ENCODE measurements at places on chromosomes 12 and 14.

DNA sequence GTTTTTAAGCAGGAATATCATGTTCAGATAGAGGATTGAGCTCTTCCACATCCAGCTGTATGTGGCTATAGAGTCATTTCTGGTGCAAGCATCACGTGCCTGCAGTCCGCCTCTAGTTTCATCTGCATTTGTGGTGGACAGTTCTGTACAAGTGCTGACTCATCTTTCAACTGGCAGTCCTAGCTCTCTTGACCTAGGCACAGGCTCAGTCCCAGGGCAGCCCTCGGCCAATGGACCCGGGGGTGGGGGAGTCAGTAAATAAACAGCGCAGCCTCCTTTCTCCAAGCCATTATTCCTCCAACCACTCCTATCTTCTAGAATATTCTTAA, 41.8 kb upstream of the FRMD6 start:
- no peak for DNase-seq

- no peak for DNase-seq
These were observed 12.5 kb downstream of the GNS start for GRCh38 chr12:64746663-64747062.

DNA sequence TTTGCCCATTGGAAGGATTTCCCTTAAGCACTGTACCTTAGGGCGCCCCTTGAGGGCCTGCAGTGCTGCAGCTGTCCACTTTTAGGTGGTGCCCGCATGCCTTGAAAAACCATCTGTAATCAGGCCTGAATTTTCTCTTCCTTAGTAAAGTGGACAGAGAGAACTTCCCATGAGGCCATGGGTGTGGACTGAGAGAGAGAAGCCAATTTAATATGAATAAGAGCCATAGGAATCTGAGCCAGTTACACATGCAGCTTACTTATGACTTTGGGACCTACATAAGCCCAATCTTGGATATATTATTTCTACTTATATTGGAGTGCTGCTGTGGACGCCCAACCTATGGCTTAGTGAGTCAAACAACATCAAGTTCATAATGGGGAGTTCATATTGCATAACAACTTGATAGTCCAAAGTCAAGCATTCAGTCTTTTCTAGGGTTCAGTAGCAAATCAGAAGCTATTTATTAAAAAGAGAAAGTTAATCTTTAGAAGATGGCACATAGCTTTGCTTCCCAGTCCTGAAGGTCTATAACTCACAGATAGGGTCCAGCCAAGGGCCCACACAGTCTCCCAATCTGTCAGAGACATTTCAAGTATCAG, 11.1 kb upstream of the ETV6 start:
- no peak for DNase-seq

DNA sequence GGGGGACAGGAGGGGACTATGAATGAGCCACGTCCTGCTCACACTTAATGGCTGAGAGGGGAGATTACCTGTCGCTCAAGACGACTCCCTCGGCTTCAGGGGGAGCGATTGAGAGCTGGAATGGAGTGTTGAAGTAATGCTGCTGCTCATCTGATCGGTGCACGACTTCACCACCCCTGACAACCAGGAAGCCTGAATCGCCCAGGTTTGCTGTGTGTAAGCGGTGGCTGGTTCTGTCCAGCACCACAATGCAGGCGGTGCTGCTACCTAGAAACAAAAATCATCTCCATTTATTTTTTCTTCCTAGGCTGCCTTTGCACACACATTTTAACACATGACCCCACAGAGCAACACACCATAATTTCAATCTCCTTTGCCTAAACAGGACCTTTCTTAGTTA, 37.3 kb downstream of the PPTC7 start:
- DNase-seq = no peak

DNA sequence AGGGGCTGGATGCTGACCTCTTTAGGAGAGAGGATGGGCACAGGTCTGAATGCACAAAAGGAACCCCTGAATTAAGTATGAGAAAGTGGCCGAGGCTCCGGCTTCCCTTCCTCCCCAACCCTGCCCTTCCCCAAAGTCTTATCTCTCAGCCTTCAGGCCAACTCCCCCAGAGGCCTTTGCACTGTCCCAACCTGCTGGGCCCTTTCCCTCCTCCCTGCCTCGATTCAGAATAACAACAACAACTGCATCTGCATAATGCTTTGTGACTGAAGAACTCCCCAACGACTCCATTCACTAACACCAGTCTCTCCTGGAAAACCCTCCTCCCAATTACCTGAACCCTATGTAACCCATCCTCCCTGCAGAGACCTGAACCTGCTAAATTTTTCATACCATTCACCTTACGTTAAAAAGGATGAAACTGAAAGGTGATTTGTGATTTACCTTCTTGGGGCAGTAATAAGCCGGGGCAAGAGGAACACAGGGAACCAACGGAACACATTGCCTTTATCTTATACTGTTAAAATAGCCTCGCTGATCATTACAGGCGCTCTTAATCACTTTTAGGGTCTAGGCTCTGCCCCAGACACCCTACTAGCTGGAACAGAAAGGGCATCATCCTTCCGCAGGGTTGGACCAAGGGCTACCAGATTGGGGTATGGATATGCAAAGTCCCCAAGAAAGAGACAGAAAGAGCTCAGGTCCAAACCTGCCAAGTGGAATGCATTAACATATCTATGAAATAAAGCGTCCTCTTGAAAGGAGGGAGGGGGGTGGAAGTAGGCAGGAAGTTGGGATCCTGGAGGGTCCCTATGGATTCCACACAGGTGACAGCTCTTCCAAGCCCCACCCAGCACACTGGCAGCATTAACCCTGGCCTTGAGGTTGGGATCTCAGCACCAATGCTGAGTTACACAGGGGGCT, 24.2 kb upstream of the FOXN3 start:
- no peak for DNase-seq

DNA sequence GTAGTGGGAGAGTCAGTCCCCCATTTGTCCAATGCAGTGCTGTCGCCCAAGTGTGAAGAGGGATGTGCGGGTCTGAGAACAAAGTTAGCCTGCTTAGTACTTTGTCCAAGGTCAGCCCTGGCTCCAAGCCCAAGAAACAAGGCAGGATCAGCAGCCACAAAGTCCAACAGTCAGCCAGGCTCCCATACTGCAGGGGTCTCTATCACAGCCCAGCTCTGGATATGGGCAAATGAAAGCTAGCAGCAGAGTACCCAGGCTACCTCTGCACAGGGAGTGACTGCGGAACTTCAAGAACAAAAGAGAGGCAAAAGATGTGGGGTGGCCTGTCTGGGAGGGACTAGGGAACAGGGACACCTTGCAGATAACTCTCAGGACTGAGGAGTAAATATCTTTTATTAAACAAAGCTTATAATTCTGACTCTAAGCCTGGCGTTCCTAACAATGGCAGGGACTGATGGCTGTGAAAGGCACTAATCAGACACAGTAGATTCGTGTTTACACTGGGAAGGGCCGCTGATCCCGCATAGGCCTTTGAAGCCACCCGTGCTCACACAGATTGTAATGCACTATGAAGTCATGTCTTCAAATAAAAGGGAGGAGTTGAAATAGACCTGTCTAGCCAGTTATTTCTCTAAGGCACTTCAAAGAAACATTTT, 91.0 kb upstream of the EEA1 start:
- DNase-seq = no peak

- DNase-seq = no peak
These were observed 19.9 kb downstream of the LRRC9 start for GRCh38 chr14:59939828-59940227.

- DNase-seq = no peak
These were observed 300.9 kb downstream of the ACSS3 start for GRCh38 chr12:81378601-81379285.

DNA sequence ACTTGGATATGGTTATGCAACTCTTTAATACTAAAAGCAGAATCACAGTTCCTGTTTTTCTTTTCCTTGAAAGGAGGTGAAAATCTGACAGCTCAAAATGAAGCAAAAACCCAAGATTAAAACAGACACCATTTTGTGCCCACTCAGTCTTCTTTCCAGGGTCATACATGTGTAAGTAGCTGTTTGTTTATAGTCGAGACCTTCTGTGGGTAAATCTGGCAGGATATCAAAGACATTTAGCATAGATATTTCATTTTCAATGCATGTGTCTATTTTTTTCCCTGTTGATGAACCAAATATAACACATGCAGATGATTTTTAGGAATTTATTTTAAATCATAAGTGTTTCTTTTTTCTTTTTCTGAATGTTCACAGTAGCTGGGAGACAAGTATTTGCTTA, 398.8 kb downstream of the FOXG1 start:
- DNase-seq = no peak

DNA sequence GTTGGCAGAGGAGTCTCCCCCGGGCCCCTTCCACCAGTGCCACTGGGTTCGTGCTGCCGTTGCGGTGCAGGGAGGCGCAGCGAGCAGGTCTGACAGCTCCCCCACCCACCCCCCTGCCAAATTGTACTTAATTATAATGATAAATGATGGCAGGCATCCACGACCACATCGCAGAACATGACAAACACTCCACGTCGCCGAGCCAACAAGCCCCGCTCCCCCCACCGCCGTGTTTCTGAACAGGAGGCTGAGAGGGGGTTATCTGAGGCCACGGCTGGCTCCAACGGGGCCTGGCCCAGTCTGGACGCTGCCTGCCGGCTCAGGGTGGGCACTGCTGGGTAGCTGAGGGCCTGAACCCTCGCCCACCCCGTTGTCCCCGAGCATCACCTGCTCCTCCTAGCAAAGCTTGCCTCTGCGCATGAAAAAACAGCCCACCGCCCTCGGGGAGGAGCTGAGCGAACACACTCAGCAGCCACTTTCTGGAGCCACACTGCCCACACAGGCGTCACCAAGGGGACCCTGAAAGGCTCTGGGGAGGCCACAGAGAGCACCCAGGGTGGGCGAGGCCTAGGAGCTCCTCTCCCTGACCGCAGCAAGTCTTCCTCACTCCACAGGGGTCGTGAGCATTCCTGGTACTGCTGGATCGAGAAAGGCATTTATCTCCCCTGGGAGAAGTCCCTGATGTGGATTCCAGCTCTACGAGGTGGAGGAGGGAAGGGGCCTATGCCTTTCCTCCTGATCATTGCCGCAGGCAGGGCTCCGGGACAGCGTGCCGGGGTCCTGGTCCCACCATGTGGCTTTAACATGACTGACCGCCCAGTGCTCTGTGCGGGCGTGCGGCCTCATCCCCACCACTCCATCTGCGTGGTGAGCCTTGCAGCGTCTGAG, 35.4 kb upstream of the DIO3 start:
- DNase-seq = no peak

- DNase-seq = no peak
These were observed 286.7 kb upstream of the CRY1 start for GRCh38 chr12:107379852-107380567.

DNA sequence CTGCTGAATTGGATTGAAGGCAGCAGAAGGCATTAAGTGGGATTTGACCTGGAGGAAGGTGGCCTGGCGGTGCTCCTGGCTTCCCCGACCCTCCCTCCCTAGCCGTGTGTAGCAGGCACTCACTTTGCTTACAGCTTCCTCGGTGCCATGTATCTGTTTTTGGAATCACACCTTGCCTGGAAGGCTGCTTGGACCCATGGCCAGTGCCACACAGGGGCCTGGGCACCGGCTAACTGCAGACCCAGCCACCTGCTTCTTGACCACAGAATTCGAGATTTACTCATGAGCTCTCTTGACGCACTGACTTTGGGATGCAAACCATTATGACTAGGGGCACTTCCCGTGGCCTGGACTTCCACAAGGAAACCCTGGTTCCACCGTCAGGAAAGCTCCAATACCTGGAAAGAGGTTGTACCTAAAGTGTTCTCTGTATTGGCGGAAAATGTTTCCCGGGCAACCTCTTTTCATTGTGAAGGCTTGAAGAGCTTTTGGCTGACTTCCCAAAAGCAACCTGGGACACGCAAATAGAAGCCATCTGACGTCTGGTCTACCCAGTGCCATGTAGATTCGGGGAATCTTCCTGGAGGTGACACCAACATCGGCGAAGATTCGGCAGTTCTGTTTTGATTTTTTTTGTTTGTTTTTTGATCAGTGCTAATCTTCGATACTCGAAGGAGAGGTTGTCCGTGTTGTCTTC, 125.6 kb upstream of the RTL1 start:
- DNase-seq = no peak

DNA sequence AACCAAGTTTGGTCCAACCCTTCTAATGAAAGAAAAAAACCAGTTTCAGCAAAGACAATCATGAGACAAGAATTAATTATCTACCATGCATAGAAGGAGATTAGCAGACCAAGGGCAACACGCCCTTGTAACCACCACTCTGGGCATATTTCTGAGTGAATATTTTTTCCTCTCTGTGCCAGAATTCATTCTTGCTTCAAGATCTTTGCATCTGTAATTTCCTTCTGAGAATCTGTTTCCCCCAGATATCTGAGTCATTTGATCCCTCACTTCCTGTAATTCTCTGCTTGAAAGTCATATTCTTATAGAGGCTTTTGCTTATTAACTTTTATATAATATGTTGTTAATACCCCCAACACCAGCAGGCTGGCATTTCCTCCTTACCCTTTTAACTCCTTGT, 243.7 kb downstream of the SLC16A7 start:
- no peak for DNase-seq

DNA sequence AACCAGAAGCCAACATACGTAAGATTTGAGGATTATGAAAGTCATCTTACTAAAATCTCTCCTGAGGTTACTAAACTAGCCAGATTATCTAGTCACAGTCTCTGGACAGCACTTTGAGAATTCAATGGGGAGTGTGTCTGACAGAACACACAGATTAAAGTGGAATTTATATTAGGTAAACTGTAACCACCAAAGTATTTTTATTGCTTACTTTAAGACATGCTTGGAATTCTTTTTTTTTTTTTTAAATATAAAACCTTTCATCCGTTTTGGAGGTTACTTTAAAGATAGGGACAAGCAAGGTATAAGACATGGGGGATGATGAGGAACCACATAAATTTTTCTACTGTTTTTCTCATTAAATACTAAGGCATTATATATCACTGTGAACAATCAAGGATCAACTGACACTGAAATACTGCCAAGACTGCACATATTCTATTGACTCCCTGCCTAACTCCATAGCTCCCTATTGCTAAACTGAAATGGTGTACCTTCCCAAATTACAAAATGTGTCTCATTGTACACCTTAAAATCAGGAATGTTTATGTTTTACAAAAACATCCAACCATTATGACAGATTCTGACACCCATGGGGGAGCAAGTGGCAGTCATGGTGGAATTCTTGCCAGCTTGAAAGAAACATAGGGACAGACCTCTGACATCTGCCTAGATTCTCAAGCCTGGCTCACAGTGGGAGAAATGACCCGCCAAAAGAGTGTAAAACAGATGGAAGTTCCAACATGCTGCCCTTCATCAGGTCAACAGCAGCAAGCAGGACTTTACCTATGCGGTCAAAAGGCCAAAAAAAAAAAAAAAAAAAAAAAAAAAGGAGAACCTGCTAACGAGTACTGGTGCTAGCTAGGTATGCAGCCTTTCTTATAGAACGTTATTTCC, 239.3 kb downstream of the MED13L start:
- no peak for DNase-seq

DNA sequence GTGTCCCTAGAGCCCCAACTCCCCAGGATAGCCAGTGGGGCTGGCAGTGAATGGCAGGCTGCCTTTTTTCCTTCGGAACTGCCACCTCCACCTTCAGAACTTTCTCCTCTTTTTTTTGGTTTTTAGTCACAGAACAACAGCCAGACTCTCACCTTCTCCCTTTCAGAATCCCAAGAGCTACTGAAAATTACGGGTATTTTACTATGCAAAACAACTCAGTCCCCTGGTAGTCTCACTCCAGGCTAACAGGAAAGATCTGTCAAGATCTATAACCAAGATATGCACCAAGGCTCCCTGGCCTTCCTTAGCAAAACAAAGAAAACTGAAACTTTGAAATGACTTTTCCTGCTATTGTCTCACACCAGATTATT, 12.5 kb downstream of the PLEKHG6 start:
- no peak for DNase-seq

- DNase-seq = no peak
These were observed 61.7 kb downstream of the DGLUCY start for GRCh38 chr14:91175291-91176201.

All from stimulated activated naive CD8-positive, alpha-beta T cell treated with anti-CD3 and anti-CD28 coated beads, Interleukin-15, amount 100 ng/mL, for 72 hours (primary cell).